ENCODE measurements at places on chromosomes 4 and X. TPM values are rescaled to one million over a fixed set of nuclear protein-coding genes. Genes with fewer than 3 reads are reported as not detected.

DNA sequence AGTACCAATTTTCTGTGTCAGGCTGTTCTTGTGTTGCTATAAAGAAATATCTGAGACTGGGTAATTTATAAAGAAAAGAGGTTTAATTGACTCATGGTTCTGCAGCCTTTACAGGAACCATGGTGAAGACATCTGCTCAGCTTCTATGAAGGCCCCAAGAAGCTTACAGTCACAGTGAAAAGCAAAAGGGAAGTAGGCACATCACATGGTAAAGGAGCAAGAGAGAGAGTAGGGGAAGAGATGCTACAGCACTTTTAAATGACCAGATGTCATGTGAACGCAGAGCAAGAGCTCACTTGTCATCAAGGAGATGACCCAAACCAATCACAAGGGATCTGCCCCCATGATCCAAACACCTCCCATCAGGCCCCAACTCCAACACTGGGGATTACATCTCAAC lies 174.3 kb downstream of the ATP10D start:
- no peak for DNase-seq

- no peak for DNase-seq
Observed at GRCh38 chr4:31692399-31692940, 972.3 kb downstream of the PCDH7 start.

DNA sequence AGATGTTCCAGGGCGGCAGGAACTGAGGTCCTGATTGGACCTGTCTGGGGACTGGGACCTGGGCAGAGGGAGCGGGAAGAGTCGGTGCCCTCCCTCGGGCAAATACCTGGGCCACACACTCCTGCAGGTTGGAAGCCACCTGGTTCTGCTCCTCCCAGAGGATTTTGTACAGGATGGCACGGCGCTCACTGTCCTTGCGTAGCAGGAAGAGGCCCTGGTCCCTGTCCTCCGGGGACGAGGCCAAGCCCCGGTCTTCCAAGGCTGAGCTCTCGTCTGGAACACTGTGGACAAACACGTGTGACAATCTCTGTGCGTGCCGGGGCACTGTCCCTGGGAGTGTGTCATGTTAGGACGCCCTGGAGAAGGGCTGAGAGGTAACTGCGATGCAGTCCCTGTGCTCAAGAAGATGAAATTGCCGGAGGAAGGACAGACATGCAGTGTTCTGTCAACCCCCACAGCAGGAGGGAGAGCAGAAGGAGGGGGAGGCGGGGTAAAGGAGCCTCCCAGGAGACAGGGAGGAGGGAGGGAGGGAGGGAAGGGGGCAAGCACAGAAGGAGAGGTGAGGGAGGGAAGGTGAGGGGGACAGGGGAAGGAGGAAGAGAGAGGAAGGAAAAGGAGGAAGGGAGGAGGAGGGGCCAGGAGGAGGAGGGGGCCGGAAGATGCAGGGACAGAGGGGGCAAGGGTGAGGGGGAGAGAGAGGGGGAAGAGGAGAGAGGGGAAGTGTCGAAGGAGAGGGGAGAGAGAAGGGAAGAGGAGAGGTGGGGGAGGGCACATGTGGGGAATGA lies 29.0 kb downstream of the PDHA1 start:
- no peak for DNase-seq

- no peak for DNase-seq
Observed at GRCh38 chr4:91838181-91838861, 465.4 kb upstream of the GRID2 start.

GRCh38 chrX:39372115-39372514 lies 570.9 kb downstream of the MID1IP1 start:
- DNase-seq, result no peak

The LRP2BP gene
- 1.1 TPM for total RNA-seq

The ADGRL3 gene
- not detected for total RNA-seq

- DNase-seq, result no peak
Observed at GRCh38 chrX:37653397-37654085, 32.0 kb upstream of the XK start.

GRCh38 chrX:138127314-138127713 lies 561.4 kb downstream of the ZIC3 start:
- DNase-seq, result no peak

DNA sequence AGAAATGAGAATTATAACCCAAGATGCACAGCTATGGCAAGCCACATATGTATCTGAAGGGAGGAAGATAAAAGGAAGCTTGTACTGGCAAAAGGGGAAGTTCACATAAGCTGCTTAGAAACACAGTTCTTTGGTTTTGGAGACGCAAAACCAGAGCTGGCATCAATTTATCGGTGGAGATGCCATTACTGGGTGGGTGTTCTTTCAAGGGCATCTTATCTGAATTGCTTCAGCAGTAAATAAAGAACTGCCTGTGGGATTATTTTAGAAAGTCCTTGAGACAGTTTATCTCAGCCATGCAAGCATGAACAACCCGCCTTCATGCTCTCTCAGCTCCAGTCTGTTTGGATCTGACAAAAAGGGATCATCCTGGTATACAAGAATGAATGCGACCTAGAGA lies 60.8 kb downstream of the DDX60 start:
- DNase-seq, result no peak

DNA sequence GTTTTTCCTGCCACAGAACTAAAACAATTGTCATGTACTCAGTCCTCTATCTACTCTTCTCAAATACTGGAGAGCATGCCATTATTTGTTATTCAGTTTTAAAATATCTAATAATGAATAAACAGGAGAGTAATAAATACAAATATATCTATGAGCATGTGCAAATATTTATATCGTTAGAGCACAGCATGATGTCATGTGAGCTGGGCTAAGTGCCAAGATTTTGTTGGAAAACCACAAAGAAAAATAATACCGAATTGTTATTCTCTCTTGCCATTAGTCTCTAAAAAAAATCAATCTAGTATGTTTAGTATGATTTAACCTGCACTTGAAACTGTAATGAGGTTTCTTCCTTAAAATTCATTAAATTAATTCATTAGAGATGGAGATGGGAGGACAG lies 97.3 kb downstream of the DDX60 start:
- DNase-seq, result no peak

The RPS6KA6 gene
- total RNA-seq, result 1.5 TPM

DNA sequence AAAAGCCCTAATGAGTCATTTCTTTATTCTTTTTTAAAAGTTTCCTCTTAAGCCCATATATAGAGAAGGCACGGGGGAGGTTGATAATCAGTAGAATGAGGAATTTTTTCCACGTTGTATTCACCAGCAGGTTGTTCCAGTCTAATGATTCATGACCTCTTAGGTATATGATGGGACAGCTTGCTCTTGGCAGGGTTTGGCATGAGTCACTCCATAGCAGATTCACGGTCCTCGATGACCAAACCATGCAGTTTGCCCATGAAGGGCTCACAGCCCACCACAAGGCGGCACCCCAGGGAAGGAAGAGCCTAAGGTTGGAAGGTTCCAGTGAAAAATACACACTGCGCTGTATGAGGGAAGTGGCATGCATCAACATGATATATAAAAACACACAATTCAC lies 623.8 kb upstream of the DIPK2B start:
- DNase-seq, result peak; percentile 51

GRCh38 chr4:89876548-89876947 lies 18.1 kb upstream of the MMRN1 start:
- no peak for DNase-seq

The GIMD1 gene
- total RNA-seq, result not detected

- no peak for DNase-seq
Observed at GRCh38 chr4:52367282-52367830, 291.7 kb downstream of the USP46 start.
